ENCODE measurements at places on chromosomes 2 and 18.

- DNase-seq, result no peak
These were observed 1045.1 kb upstream of the POU3F3 start for GRCh38 chr2:103808814-103809213.

DNA sequence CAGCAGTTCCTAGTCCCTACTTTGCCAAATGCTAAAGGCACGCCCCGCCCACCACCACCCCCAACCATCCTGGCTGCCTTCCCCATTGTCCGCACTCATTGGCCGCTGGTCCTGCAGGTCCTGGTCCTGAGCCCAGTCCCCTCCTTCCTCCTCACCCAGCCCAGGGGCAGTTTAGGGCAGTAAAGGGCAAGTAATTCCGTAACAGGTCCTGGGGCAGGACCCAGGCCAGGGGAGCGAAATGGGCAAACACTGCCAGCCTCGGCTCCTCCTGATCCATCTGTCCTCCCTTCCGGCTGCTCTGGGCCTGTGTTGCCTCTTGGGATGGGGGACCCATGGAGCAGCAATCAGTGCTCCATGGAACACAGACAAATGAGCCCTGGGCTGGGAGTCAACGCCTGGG lies 6.1 kb downstream of the ADCY3 start:
- no peak for DNase-seq

GRCh38 chr2:202560200-202560599 lies 74.6 kb upstream of the FAM117B start:
- no peak for DNase-seq

- no peak for DNase-seq
These were observed 209.2 kb upstream of the ZSWIM2 start for GRCh38 chr2:187058198-187058597.

GRCh38 chr2:233121856-233122255 lies 61.7 kb downstream of the INPP5D start:
- no peak for DNase-seq

DNA sequence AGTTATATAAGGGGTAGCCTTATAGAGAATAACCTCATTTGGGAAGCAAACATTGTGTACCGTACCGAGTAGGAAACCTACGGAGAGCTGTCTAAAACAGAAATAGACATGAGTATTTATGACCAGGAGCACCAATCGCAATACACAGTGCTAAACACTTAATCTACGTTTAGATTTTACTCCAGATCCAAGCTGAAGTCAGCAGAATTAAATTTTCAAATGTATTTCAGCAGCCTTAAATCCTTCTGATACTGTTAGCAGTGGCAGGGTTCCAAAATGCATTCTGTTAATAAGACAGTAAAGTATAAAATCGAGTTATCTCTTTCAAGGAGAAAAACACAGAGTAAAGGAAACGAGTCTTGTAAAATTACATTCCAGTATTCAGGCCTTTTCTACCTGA lies 118.1 kb upstream of the ZNF521 start:
- no peak for DNase-seq

DNA sequence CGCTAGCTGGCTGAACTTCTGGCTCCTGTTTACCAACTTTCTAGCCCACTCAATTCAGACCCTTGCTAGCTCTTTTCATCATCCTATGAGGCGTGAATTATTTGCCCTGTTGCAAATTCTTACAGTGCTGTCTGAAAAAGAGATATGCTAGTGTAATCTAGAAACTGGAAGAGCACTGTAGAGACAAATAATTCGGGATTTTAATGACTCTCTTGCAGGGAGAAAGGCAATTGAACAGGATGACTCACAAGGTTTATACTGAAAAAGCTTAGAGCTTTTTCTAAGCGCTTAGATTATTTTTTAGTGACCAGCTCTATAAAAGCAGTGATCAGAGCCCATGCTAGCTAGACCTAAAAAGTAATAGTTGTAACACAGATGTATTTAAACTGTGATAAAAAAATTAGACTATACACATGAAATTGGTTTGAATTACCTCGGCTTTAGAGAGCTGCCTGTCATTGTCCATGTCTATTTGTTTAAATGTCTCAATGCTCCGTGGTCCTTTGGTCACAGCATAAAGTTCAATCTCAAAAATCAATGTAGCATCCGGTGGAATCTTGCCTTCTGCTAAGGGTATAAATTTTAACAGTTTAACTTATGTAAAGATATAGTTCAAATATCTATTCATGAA lies 9.1 kb downstream of the FKBP7 start:
- no peak for DNase-seq

DNA sequence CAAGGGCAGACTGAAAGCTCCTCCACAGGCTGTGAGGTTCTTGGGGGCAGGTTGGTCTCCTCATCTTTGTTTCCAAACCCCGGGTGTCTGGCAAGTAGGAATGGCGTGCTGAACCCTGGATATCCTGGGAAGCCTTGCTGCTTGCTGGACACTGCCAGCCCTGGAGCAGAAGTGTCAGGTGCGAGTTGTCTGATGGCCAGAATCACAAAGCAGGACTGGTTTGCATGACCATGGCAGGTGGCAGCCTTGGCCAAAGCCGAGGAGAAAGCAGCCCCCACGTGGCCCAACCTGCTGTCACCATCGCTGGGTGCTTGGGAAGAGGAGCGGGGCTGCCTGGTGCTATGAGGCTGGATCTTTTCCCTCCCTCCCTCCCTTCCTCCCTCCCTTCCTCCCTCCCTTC lies 309.5 kb upstream of the HS6ST1 start:
- no peak for DNase-seq

DNA sequence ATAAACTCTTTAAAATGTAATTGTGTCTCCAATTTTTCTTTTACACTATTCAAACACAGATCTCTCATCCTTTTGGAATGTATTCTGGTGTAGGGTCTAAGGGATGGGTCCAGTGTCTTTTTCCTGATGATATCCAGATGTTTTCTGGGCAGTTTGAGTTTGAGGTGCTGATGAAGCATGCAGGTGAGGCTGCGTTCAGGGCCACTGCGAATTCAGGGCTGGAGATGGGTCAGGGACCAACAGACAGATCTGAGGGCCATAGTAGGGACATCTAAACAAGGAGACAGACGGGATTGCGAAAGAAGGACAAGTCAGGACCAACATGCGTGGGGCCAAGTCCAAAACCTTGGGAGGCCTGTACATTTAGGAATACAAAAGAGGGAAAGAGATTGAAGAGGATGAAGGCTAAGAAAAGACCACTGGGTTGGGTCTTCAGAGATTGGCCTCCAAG lies 70.2 kb downstream of the ACAA2 start:
- no peak for DNase-seq

DNA sequence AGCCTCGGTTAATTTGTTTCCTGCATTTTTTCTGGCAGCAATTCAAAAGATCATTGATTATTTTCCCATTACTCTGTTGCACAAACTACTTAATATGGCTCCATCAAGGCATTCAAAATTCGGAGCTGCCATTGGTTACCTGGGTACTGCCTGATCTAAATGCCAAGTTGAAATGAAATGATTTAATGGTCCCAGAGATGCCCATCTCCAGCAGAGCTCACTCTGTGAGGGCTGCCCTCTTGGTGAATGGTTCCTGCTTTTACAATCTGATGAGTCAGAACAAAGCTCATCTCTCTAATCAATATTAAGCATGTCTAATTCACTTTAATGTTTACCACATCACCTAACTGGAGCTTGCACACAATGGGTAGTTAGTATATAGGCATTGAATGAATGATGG lies 126.1 kb downstream of the CTNNA2 start:
- DNase-seq, result no peak

DNA sequence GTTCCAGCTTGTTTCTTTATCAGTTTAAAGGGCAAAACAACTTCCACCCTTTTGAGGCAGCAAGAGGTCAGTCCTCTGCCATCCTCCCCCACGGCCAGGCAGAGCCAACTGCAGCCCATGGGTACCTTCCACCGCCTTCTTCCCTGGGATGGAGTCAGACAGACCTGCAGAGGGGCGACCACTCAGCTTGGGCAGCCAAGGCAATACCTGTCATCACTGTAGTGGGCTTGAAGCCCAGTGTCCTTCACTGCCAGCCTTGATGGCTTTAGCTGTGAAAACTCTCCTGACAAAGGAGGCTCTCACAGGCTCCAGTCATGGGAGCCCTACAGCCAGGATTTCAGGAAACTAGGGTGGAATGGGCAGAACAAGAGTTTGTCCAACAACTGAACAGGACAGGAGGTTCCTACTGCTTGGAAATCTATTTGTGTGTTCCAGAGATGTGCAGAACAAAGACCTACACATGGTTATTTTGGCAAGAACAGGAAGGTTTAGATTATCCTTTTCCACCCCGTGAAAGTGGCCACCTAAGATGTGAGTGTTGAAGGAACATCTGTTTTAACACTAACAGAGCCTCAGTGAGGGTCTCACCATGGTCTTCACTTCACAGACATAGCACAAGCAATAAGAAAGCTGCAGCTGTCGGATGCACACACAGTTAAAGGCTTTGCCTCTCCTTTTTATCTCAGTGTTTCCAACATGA lies 93.9 kb upstream of the RMDN2 start:
- no peak for DNase-seq

GRCh38 chr2:94956797-94957391 lies 68.6 kb upstream of the MAL start:
- DNase-seq, result no peak

DNA sequence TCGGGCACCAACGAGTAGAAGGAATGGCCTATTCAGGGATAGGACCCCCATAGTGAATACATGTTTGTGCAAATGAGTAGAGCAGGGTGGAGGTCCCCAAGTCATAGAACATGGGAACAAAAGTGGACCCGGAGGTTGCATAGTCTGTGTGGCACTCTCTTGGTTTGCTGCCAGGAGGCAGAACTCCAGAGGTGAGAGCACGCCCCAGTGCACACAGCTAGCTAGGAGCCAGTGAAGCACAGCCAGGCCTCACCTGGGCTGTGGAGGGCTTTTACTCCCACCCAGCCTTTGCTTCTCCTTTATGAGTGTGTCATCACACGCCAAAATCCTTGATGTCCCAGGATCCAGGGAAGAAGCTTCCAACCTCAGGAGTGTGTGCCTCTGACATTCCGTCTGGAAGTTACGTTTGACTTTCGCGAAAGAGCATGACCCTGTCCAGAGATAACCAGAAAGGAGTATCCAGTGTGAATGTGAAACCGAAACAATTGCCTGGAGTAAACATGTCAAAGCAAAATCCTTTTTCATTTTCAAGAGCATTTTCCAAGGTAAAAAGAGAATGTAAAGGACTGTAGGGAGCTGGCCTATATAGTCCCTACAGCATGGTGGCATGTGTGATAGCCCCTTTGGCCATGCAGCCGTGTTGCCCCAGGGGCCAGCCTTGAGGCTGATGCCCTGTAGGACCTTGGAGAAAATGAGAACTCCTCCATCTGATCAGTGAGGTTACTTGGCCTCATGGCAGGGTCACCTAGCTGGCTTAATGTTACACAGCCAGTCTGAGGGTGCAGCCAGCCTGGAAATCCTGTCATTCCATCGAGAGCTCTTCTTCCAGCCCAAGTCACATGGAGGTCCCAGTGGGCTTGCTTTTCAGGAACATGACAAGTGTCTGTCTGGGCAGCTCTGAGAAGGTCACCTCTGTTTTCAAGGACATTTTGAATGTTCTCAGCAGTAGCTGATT lies 8.8 kb downstream of the TRIB2 start:
- DNase-seq, result no peak

GRCh38 chr2:229616433-229616832 lies 97.9 kb downstream of the DNER start:
- no peak for DNase-seq

DNA sequence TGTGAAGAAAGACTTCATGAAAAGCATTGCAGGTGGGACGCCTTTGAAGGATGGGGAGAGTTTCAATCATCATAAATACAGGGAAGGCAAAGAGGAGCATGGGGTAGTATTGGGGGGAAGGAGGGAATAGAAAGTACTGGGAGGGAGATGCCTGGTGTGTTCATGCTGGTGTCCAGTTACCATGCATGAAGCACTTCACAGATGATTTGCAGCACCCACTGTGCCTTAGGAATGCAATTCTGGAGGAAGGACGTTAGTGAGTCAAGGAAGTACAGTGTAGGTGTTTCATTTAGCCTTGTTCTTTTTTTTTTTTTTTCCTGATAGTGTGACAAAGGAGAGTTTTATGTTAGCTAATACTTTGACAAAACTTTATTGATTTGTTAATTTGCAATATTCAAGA lies 36.8 kb downstream of the ADAM23 start:
- no peak for DNase-seq

- DNase-seq, result no peak
These were observed 880.0 kb downstream of the LRRTM4 start for GRCh38 chr2:76642129-76642528.

- DNase-seq, result no peak
These were observed 636.3 kb upstream of the ZEB2 start for GRCh38 chr2:145156199-145156598.

DNA sequence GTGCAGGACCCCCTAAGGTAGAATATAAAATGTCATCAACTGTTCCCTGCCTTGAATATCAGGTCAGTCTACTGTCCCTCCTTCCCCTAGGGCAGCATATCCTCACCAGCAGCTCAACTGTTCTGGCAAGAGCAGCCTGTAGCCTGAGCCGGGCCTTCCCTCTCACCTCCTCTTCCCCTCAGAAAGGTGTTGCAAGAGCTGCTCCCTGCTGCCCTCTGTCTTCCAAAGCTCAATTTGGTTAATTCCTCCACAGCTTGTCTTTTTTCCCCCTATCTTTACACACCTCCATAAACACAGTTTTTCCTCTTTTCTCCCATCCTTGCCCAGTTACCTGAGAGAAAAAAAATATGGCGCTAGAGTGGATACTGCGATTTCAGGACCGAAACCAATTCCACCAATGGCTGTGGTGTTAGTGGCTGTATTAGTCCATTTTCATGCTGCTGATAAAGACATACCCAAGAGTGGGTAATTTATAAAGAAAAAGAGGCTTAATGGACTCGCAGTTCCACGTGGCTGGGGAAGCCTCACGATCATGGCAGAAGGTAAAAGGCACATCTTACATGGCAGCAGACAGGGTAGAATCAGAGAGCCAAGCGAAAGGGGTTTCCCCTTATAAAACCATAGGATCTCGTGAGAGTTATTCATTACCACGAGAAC lies 184.7 kb downstream of the MREG start:
- DNase-seq, result no peak

- DNase-seq, result no peak
These were observed 24.3 kb upstream of the COL6A3 start for GRCh38 chr2:237438080-237438940.

- no peak for DNase-seq
These were observed 30.4 kb downstream of the PRKRA start for GRCh38 chr2:178420463-178420999.

GRCh38 chr2:152031747-152032306 lies 67.0 kb downstream of the CACNB4 start:
- no peak for DNase-seq

- no peak for DNase-seq
These were observed 55.7 kb downstream of the RAB27B start for GRCh38 chr18:54883816-54884604.

DNA sequence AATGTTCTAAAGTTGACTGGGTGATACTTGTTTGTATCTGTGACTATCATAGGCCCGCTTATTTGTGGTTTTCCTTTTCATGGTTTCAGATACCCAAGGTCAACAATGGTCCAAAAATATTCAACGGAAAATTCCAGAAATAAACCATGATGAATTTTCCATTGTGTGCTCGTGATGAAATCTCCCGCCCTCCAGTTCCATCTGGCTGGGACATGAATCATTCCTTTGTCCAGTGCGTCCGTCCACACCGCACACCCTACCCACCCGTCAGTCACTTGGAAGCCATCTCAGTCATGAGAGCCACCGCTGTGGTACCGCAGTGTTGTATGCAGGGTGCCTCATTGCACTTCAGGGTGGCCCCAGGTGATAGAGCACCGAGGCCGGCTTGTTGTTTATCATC lies 268.2 kb upstream of the PXDN start:
- DNase-seq, result no peak

GRCh38 chr2:6866275-6866671 lies 566 bp upstream of the CMPK2 start:
- no peak for DNase-seq

- DNase-seq, result no peak
These were observed 348.1 kb downstream of the GALR1 start for GRCh38 chr18:77597726-77598125.

GRCh38 chr18:12011957-12012549 lies 30.7 kb downstream of the IMPA2 start:
- DNase-seq, result no peak

Measured in stimulated activated CD8-positive, alpha-beta memory T cell treated with anti-CD3 and anti-CD28 coated beads, Interleukin-15, amount 100 ng/mL, for 4 hours (primary cell).